Stimulated activated CD4-positive, alpha-beta T cell treated with anti-CD3 and anti-CD28 coated beads, Interleukin-4, amount 100 ng/mL, for 24 hours (primary cell): ENCODE measurements at places on chromosomes 13 and 19.

- DNase-seq = no peak
Observed at GRCh38 chr19:47901370-47901769, 15.3 kb upstream of the SULT2A1 start.

- no peak for DNase-seq
Observed at GRCh38 chr13:98606296-98606695, 29.4 kb upstream of the STK24 start.

GRCh38 chr13:100659578-100659977 lies 15.0 kb downstream of the TMTC4 start:
- no peak for DNase-seq

DNA sequence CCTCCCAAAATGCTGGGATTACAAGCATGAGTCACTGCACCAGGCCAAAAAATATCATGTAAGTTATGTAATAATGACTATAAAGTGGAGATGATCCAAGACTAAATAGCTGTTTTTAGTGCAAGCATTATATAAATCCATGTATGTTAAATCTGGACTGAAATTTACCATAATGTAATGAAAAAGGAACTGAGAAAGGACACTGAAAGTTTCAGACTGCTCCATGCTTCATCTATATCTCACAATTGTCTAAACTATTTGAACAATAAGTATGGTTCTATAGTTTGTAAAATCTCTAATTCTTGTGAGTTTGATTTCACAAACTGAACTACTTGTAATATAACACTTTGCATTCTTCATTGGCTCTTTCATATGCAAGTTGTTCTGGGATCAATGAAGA lies 2299.5 kb downstream of the PCDH9 start:
- no peak for DNase-seq

DNA sequence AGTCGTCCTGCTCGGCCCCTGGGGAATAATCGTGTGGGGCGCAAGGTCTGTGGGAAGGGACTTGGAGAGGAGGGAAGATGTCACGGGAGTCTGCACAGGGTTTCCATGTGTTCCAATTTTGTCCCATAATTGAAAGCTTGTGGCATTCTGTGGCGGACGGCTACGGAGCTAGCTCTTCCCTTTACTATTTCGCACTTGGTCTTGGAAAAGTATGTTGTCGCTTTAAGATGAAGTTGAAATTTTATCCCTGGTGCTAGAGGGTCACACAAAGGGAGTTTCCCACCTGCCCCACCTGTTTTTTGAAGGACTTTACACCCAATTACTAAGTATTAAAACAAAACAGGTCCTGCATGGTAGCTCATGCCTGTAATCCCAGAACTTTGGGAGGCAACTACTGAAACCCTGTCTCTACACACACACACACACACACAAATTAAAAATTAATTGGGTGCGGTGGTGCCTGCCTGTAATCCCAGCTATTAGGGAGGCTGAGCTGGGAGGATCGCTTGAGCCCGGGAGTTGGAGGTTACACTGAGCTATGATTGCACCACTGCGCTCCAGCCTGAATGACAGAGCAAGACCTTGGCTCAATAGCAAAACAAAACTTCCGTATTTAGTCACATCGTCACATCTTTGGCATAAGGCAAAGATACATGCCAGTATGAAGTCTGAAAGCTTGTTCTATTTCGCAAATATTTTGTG lies 967 bp upstream of the TPT1 start:
- DNase-seq = no peak

- DNase-seq = no peak
Observed at GRCh38 chr13:109760402-109760801, 26.0 kb downstream of the IRS2 start.

DNA sequence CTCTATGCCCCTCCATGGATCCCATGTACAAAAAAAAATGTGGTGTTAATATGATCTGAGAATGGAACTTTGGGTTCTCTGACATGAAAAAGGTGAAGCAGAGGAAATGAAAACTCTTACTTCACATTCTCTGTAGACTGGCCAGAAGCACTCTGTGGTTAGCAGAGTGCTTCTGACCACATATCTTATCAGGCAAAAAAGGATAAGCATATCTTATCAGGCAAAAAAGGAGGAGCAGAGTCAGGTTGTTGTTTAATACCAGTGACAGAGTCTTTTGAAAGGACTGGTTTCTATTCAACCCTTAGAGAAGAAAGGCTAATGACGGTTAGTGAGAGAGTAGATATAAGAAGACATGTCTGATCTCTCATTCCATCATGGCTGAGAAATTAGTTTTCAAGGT lies 1404.8 kb downstream of the SLITRK1 start:
- DNase-seq = no peak

- no peak for DNase-seq
Observed at GRCh38 chr19:55473225-55474012, 3.0 kb upstream of the ZNF628 start.

DNA sequence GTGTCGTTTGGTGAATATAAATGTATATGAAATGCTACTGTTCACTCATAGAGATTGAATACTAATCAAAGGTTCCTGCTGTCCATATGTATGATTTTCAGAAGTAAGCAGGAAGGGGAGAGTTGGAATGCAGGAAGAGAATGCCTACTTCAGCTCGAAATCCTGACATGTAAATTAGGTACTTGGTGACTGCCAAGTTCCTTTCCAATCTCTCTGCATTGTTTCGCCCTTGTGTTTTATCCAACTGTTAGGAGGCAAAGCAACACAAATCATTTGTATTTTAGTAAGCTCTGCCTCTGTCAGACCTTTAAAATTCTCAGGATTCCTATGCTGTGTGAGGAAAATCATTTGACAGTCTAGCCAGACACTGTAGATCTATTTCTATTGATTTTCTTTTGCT lies 9.0 kb downstream of the STARD13 start:
- DNase-seq = no peak

DNA sequence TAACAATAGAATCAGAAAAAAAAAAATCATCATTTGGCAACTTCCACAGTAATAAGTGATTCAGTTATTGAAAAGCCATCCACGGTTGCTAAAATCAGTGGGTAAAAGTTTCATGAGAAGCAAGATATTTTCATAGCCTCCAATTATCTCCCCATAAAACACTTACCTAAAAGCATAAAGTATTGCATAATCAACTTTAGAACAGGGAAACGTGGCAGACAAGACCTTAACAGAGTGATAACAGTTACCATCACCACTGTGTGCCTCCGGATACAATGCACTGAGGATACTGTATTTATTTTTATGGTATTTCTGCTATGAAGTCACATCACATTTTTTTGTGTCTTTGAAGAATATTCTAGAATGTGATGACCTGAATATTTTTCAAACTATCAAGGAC lies 37.0 kb downstream of the ABCC4 start:
- DNase-seq = no peak

DNA sequence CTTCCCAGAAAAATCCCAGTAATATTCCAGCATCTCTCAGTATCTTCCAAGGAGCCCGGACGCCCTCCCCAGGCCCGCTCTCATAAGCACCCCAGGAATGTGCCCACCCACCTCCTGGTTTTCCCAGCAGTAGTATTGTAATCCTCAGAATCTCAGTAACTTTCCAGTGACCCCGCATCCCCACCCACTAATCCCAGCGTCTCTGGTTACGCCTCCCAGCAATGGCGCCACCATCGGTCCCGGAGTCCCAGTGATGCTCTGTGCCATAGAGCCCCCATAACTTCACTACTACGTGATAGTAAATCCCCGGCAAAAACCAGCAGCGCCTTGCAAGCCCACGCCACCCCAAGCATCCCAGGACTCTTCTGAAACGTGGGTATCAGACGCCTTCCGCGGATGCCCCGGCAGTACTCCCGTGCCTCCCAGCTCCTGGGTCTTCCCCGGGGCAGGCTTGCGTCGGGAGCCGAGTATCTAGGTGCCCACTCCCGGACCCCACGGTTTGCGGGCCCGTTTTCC lies 928 bp upstream of the PNPLA6 start:
- peak; percentile 43 for DNase-seq
